ENCODE measurements at places on chromosomes 16 and 17.

- no peak for DNase-seq
Measured at GRCh38 chr17:77178563-77178962, 37.8 kb downstream of the SEC14L1 start.

DNA sequence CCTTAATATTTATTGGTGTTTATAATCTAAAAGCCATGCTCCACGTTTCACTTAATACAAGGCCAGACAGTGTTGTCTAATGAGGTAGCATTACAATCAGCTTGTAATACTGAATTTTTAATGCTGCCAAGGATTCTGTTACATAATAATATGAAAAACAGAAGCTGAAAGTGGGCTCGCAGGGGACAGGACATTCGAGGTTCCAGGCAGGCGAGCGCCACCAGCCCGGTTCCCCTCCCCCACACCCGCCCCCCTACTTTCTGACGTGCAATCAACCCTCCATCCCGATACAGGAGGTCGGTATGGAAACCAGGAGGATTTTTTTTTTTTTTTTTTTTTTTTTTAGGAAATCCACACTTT, 6.2 kb upstream of the ZFHX3 start:
- DNase-seq, result no peak

- no peak for DNase-seq
Measured at GRCh38 chr16:69166946-69167930, 19.7 kb upstream of the SNTB2 start.

GRCh38 chr17:74042744-74043486, 160.6 kb upstream of the RPL38 start:
- peak; percentile 96 for DNase-seq

- DNase-seq, result no peak
Measured at GRCh38 chr17:67830440-67830839, 5.1 kb downstream of the BPTF start.

DNA sequence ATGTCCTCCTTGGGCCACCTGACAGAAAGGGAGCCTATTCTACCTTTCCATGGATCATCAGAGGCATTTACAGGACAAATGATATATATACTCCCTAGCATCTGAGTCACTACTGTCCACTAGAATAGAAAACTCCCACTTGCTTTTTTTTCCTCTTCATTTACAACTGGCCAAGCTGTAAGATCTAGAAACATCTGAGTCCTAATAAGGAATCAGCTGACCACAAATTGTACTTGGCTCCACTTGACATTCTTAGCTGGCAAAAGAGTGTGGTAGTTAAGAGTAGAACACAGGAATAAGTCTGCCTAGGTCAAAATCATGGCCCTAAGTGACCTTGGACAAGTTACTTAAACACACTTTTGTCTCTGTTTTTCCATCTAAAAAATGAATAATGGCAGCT, 5.2 kb downstream of the RUSF1 start:
- DNase-seq, result peak; percentile 41

DNA sequence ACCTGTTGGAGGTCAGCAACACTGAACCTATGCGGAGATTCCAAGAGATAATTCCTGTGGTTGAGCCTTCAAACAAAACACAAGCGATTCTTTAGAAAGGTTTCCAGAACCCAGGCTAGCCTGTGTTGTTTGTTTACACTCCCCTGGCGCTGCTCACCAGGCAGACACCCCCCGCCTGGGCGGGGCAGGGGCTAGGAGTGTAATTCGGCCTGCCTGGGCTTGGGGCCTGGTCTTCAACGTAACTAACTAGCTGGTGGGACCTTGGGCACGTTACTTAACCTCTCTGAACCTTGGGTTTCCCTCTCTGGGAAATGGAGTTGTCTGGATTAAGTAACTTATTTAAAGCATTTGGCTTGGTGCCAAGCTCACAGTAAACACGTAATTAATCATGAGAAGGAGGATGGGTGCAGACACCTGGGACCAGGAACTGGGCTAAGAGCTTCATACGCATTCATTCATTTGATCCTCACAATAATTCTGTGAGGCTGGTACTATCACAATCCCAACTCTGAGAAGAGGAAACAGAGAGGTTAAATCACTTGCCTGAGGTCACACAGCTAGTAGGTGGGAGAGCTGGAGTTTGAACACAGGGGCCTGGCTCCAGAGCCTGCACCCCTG, 7.6 kb upstream of the ARHGAP27 start:
- DNase-seq, result peak; percentile 19

DNA sequence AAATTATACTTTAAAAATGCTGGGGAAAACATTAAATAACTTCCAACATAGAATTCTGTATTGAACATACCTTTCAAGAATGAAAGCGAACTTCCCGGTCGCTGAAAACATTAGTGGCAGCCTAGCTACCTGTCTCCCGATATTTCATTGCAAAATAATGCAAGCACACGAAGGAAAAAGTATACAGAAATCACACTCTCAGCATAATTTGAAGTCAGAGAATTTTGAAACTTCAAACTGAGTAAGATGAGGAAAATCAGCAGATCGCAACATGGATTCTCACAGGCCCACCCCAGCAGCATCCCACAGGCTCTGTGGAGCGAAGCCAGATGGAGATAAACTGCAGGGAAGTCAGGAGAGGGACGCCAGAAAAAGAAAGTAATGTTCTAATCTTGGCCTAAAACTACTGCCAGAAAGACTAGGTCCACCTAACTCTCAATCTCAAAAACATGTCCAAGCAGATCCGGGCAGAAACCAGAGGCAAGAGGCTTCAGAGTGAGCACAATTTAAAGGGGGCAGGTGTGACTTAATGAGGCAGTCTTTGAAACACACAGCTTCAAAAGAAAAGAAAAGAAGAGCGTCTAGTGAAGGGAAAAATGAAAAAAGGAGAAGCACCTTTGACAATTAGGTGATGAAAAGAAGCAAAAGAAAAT, 4.8 kb upstream of the GOSR1 start:
- DNase-seq, result peak; percentile 28

GRCh38 chr17:48011405-48012150, 26.0 kb downstream of the COPZ2 start:
- peak; percentile 48 for DNase-seq

GRCh38 chr16:69600202-69600601, 34.4 kb downstream of the NFAT5 start:
- DNase-seq, result no peak

DNA sequence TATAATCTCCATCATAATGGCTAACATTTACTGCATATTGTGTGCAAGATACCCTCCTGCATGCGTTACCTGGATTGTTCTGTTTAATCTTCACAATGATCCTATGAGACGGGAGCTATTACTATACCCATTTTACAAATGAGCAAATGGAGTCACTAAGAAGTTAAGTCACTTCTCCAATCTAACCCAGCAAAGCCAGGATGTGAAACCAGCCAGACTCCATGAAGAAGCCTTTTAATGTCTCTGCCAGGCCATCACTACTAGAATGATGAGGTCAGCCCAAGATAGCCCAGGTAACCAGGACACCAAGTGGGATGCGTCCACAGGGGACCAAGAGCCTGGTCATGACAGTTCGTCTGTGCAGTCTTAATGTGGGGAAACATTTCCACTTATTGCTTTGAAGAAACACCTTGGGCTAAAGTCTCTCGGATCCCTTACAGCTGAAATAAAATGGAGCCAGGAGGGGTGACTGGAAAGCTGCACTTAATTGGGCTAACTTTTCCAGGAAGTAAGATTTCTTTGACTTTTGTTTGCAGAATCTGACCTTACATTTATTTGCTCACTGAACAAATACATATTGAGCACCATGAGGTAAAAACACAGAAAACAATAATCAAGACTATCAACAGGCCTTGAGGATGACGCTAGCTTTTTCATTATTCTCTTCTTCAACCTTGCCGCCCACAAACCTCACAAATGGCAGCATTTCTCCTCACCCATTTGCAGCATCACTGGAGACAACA, 926 bp upstream of the SHCBP1 start:
- DNase-seq, result no peak

All from fibroblast of mammary gland (primary cell).